ENCODE measurements at places on chromosomes 1 and 21. TPM values are rescaled to one million over a fixed set of nuclear protein-coding genes. Genes with fewer than 3 reads are reported as not detected.

SPATA46 gene
- not detected for total RNA-seq

SYDE2 gene
- 1.3 TPM for total RNA-seq

OLIG2 gene
- 0.05 TPM for total RNA-seq

SYT14 gene
- 0.05 TPM for total RNA-seq

ELAPOR1 gene
- 1.3 TPM for total RNA-seq

B3GALT2 gene
- 0.38 TPM for total RNA-seq

RAB3B gene
- total RNA-seq = 0.24 TPM

MMP23B gene
- 4.1 TPM for total RNA-seq

FAM110D gene
- 0.38 TPM for total RNA-seq

CASQ2 gene
- 1.0 TPM for total RNA-seq

LHX4 gene
- total RNA-seq = 0.05 TPM

TRIM63 gene
- 0.09 TPM for total RNA-seq

HEYL gene
- 0.42 TPM for total RNA-seq

CNR2 gene
- total RNA-seq = 1.5 TPM

COL6A2 gene
- total RNA-seq = 55.2 TPM

OR2AK2 gene
- total RNA-seq = 0.09 TPM

PYHIN1 gene
- 8.6 TPM for total RNA-seq

TNFSF18 gene
- total RNA-seq = 0.42 TPM

FAM43B gene
- 0.09 TPM for total RNA-seq

SH2D2A gene
- total RNA-seq = 17.9 TPM

CELA2B gene
- total RNA-seq = 0.28 TPM

All from thymus (tissue), 14 donors.